ENCODE measurements at places on chromosomes 3 and 15.

- no peaks in the 10 kb centered on the region for H3K27me3 ChIP-seq
- peaks cover 10% of the 10 kb centered on the region for H3K4me1 ChIP-seq
- H3K27ac ChIP-seq, result no peak overlapping the region
- no peak overlapping the region for H3K4me3 ChIP-seq
These were observed 51.3 kb downstream of the LRIG1 start for GRCh38 chr3:66449411-66449974.

DNA sequence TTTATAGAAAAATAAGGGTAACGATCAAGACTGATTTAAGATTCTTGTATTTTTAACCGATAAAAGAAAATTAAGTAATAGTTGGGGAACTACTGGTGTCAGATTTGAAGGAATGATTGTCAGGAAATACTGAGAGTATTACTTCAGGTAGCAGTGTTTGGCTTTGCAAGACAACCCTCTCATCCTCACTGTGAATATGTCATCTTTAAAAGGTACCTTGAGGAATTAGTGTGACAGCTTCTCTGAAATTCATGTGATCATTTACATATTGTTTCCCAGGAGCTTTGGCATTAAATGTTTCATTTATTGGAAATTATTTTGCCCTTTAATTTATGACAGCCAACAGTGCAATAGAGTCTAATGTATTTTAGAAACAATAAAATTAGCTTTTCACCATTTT lies 3.3 kb downstream of the CHL1 start:
- H3K4me3 ChIP-seq, result no peak overlapping the region
- H3K36me3 ChIP-seq, result no peaks in the 10 kb centered on the region
- H3K4me1 ChIP-seq, result peaks cover 11% of the 10 kb centered on the region
- no peak for DNase-seq
- H3K27ac ChIP-seq, result no peak overlapping the region

- H3K27ac ChIP-seq, result no peak overlapping the region
- H3K36me3 ChIP-seq, result no peaks in the 10 kb centered on the region
- H3K4me3 ChIP-seq, result no peak overlapping the region
- no peak for DNase-seq
- peaks cover 11% of the 10 kb centered on the region for H3K27me3 ChIP-seq
- no peaks in the 10 kb centered on the region for H3K4me1 ChIP-seq
These were observed 14.6 kb upstream of the RPS17 start for GRCh38 chr15:82554849-82555248.

DNA sequence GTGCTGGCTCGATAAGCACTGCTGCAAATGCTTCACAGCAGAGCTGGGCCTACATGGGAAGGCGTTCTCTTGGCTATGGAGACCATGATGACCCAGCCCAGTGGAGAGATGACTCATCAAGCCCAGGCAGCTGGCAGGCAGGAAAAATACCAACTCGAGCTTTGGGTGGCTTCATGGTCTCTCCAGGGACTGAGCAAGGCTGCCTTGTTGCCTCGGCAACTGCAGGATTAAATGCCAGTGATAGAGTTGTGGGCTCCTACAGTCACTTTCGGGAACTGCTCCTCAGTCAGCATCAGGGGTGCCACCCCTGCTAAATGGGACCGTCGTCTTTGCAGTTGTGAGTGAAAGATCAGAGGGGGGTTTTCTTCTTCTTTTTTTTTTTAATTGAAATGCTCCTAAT lies 54.6 kb upstream of the MYZAP start:
- no peaks in the 10 kb centered on the region for H3K27me3 ChIP-seq
- DNase-seq, result peak; percentile 43
- no peaks in the 10 kb centered on the region for H3K4me1 ChIP-seq
- no peak overlapping the region for H3K27ac ChIP-seq
- H3K36me3 ChIP-seq, result no peaks in the 10 kb centered on the region

DNA sequence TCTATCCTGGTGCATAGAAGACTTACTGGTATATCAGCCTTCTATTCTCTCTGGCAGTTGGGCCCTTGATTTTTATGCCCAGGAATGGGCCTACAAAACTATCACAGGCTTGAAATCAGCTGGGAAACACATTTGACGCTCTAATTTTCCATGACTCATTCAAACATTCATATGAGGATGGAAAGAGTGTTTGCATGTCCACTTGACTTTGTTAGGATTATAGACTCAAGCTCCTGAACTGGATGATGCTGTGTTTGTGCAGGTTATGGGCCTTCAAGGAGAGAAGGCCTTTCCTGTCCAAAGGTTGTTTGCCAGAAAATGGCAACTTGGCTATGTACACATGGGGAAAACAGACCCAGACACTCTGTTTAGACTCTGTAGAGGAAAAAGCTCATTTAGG lies 219.9 kb downstream of the GAP43 start:
- no peak overlapping the region for H3K4me3 ChIP-seq
- H3K27ac ChIP-seq, result no peak overlapping the region
- no peaks in the 10 kb centered on the region for H3K4me1 ChIP-seq
- no peaks in the 10 kb centered on the region for H3K36me3 ChIP-seq
- H3K27me3 ChIP-seq, result no peaks in the 10 kb centered on the region

All from common myeloid progenitor, CD34-positive (primary cell).